NCI-H345 (cell line): ENCODE measurements at places on chromosomes 2 and 18.

DNA sequence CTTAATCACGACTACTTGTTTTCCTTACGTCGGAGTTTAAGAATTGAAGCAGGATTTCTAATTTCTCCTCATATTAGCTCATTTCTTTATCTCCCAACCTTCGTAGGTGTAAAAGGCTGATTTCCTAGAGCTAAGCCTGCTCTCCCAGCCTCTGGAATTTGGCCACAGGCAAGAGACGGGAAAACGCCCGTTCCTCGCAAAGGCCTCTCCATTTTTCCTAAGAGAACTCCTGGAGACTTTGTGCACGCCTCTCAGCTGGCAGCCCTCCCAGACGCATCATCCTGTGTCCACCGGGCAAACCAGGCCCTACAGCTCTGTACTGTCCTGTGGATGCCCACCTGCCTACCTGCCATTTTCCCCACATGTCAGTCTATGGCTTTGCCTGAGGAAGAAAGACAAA is 106.3 kb downstream of the FTCDNL1 start:
- no peak for DNase-seq

DNA sequence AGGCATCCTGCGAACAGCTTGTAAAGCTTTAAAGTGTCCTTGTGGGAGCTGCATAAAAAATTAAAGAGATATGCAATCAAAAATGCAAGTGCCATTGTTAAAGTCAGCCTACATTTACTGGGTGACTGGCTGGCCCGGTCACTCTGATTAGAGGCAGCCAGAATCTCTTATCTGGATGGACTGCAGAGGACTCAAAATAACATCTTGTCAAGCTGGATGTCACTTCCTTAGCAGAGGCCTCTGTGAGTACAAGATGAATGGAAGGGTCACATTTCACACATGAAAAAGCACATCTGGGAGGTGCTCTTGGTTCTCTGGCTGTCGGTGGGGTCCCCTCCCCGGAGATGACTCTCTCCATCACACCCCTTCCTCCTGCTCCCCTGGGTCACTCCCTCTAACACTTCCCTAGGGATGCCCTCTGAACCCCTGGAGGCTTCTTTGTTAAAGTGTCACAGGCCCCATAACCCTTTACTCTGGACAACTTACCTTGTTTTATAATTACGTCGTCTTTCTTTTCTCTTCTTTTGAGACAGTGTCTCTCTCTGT is 122.1 kb downstream of the SH3BP4 start:
- DNase-seq = no peak

- DNase-seq = no peak
These were observed 467.4 kb upstream of the FANCL start for GRCh38 chr2:58708565-58708964.

DNA sequence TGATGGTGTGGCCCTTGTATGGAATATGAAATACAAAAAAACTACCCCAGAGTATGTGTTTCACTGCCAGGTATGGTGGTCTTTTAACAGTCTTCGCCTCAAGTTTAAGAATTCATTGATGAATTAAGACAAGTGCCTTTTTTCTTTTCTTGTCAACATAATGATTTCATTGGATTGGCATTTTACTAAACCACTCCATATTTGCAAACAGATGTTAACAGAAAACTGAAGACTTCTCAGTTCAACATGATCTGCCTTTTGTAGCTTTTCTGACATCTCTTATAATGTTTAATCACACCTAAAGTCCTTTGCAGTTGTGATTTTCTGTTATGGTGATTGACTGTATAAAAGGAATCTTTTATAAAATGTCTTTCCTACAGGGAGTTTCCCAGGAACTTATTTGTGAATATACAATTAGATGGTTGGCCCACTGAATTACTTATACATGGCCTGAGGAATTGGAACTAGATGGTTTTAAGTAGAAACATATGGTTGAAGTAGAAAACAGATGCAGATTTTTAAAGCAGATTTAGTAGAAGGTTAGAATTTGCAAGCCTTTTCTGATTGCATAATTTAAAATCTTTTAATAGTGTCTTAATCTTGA is 39.7 kb downstream of the DYNC1I2 start:
- no peak for DNase-seq

- no peak for DNase-seq
These were observed 19.0 kb downstream of the TEKT4 start for GRCh38 chr2:94890234-94890633.

DNA sequence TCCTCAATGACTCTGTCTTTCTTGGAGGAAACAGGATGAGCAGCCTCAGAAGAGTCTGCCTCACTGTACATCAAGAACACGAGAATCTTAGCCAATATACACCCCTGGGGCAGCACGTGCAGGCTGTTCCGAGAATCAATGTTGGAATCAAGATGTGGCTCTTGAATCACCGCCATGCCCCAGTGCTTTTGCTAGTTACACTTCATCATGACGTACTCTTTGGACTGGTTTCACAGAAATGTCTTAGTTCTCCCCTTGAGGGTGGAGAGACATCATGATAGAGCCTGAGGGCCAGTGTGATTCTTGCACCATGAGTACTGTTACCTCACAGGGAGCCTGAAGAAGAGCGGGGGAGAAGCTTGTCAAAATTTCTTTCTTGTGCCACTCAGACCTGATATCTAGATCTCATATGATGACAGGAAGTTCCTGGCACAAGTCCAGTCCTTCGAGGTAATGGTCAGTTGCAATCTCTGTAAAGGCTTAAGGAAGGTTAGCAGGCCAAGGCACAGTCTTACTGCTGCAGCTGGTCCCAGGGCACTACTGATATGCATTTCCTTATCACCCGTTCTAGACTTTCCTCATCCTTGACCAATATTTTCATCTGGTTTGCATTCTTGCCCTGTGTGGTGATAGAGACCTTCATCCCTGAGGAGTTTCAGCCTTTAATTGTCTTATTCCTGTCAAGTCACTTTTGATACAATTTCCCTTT is 28.2 kb upstream of the STAT4 start:
- DNase-seq = no peak

- DNase-seq = no peak
These were observed 34.0 kb upstream of the SESTD1 start for GRCh38 chr2:179298666-179299065.

GRCh38 chr2:144707736-144708326 is 187.9 kb upstream of the ZEB2 start:
- DNase-seq = no peak

GRCh38 chr2:214560176-214560575 is 149.3 kb downstream of the VWC2L start:
- DNase-seq = no peak

- DNase-seq = no peak
These were observed 45.1 kb downstream of the PIEZO2 start for GRCh38 chr18:11104307-11104706.

- DNase-seq = no peak
These were observed 106.9 kb upstream of the HDAC4 start for GRCh38 chr2:239507576-239508258.

DNA sequence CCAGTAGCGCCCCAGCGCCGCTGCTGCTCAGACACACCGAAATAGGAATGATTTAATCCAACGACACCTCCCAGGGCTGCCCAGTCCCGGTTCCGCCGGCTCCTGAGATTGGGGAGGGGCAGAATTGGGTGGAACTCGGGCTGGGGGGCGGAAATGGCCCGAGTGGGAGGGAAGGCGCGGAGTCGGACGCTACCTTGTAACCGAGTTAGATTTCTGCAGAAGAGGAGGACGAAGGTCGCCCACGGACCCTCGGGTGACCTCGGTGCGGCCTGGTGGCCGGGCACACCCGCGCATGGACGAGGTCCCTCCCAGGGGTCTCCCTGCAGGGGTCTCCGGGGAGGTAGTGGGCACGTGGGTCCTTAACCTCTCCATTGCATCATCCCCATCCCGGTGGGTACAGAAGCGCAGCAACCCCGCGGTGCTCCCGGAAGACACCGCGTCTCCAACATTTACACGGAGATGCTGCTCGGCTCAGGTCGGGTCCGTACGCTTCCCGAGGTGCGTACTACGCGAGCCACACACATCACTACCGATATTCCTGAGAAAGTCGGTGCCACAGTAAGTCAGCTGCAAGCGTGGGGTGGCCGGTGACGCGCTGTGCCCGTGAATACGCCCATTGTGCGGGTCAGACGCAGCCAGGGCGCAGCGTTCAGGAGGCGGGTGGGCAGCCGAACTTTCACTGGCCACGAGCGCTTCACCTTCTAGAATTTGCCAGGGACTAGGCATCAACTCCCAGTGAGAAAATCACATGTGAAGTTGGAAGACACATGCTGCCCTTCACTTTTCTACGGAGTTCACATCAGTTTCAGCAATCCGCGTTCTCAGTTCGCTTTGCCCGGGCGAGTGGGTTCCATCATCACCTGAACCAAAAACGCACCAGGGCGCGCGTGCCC is 3.0 kb downstream of the ZNF516 start:
- peak; percentile 56 for DNase-seq

- DNase-seq = no peak
These were observed 50.3 kb downstream of the DTNA start for GRCh38 chr18:34760444-34760843.

- DNase-seq = no peak
These were observed 62.4 kb upstream of the XIRP2 start for GRCh38 chr2:166825914-166826313.

- DNase-seq = no peak
These were observed 133.5 kb upstream of the IL1R2 start for GRCh38 chr2:101858246-101858645.

- no peak for DNase-seq
These were observed 80.4 kb downstream of the EPB41L3 start for GRCh38 chr18:5463390-5463789.

- DNase-seq = no peak
These were observed 35.6 kb downstream of the VIT start for GRCh38 chr2:36731941-36732672.

GRCh38 chr2:239378918-239379640 is 21.7 kb downstream of the HDAC4 start:
- DNase-seq = no peak

DNA sequence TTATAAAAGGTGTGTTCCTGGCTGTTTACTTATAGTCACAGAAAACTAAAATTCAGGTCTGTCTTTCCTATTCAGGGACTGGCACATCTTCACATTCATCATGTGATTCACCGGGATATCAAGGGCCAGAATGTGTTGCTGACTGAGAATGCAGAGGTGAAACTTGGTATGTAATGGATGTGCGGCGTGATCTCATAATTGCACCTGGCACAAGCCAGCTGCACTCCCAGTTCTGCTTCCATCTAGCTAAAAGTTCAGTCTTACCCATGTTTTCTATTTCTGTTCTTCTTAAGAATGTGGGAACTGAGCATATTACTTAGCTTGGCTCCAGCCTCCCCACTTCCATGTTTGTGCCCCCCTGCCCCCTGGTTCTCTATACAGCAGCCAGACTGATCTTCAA is 131.9 kb downstream of the MAP4K4 start:
- DNase-seq = no peak

GRCh38 chr2:172456002-172456401 is 28.6 kb downstream of the ITGA6 start:
- no peak for DNase-seq

- DNase-seq = no peak
These were observed 184.2 kb downstream of the ZNF385B start for GRCh38 chr2:179677077-179677688.

DNA sequence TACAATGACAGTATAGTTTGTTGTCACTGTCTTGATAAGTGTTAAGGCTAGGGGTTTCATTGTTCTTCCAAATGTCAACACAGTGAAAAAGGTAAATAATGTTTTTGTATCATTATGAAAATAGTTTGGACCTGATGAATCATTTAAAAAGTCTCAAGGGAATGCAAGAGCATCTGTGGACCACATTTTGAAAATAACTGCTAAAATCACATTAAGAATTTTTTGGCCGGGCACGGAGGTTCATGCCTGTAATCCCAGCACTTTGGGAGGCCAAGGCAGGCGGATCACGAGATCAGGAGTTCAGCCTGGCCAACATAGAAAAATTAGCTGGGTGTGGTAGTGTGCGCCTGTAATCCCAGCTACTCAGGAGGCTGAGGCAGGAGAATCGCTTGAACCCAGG is 10.3 kb downstream of the SCN1A start:
- DNase-seq = no peak

- no peak for DNase-seq
These were observed 121.7 kb upstream of the GLI2 start for GRCh38 chr2:120613742-120614571.

DNA sequence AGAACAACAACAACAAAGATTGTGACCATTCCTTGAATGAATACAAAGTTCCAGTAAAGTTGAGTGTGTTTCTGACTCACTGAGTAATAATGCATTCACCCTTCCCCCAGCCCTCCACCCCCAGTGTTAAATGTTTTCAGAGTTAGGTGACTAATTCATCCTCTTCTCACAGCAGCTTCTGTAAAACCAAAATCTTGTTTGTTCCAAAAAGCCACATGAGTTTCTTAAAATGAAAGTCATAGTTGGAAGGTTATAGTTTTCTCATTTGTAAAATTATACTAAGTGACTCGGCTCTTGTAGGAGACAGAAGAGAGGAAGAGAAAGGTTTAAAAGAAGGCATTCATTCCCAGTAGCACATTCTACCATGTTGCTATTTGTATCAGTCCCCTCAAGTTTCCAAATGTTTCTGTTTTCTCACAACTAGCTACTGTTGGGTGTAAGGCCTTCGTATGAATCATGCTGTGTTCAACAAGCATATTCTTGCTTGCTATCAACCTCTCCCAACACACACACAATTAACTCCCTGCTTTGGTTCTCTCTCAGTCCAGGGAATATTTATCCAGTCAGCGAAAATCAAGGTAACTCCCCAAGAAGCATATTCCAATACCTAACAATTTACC is 75.3 kb downstream of the MBD2 start:
- DNase-seq = no peak

DNA sequence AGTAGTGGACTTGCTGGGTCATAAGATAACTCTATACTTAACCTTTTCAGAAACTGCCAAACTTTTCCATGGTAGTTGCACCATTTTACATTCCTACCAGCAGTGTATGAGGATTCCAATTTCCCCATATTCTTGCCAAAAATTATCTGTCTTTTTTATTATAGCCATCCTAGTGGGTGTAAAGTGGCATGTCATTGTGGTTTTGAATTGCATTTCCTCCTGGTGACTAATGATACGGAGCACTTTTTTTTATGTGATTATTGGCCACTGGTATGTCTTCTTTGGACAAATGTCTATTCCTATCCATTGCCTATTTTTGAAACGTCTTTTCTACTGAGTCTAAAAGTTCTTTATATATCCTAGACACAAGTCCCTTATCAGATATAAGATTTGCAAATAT is 44.3 kb downstream of the CACNB4 start:
- DNase-seq = no peak

DNA sequence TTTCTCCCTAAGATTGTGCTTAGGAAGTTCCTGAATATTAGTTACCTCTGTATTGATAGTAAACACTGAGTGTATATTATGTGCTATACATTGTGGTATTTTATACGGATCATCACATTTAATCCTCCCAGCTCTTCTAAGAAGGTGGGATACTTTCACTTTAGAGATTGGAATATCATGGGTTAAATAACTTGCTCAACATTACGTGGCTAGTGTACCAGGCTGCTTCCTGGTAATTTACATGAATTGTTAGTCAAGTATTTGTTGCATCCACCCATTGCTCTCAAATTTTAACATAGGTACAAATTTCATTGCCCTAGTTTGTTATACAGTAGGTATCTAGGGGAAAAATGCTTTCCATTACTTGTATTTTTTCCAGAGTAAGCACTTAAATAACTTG is 21.4 kb downstream of the FAM98A start:
- no peak for DNase-seq

- no peak for DNase-seq
These were observed 108.5 kb downstream of the CTAGE1 start for GRCh38 chr18:22309191-22309590.

GRCh38 chr2:231853105-231853504 is 66.9 kb downstream of the COPS7B start:
- no peak for DNase-seq
